ENCODE measurements at places on chromosomes 1 and 21.

- no peak for DNase-seq
Measured at GRCh38 chr1:113976609-113977278, 2.5 kb upstream of the OLFML3 start.

DNA sequence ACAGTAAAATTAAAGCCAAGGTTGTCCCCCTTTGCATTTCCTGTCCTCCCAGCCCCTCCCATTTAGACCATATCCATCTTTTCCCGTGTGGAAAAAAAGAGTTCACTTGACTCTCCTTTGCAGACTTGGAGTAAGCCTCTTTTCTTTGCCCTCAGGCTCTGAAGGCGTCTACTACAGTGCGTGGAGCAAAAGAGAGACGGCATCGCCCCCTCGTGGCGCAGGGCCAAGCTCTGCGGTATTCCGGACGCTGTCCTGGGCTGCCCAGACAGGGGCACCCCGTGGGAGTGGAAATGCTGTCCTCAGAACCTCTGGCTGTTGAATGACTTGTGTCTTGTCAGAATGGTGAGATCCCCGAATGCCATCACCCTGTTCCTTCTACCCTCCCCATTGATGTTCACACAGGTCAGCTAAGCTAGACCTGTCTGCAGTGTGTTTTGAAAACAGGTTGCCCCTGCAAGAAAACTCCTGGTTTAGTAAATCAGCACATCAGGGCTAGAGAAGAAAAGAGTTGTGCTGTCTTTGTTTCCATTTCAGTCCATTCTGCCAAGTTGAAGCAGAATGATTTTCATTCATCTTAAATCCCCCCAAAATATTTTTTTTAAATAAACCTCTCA lies 12.3 kb upstream of the GJA8 start:
- peak; percentile 80 for DNase-seq

GRCh38 chr1:201887116-201887866 lies 1.4 kb upstream of the SHISA4 start:
- no peak for DNase-seq

- DNase-seq = no peak
Measured at GRCh38 chr1:85568151-85568550, 12.4 kb upstream of the CCN1 start.

DNA sequence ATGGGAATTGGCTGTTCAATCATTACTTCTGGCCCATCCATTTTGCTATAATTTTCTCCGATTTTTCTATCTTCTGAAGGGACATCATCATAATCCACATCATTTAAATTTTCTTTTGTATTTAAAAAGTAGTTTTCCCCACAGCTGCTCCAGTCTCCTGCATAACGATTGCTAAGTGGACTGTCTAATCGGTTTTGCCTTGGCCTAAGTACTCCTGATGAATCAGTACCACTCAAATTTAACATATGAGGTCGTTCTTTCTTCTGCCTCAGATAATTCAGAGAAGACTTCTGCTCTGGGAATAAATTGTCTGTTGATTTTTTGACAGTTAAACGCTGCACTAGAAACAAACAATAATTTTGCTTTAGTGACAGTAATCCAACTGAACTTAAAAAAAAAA lies 41.9 kb downstream of the SYDE2 start:
- DNase-seq = no peak

GRCh38 chr1:157141212-157141855 lies 3.1 kb upstream of the ETV3 start:
- DNase-seq = no peak

Data from activated CD4-positive, alpha-beta T cell treated with anti-CD3 and anti-CD28 coated beads, Interleukin-2, amount 50 U/mL, for 48 hours (primary cell).